ENCODE measurements at places on chromosomes 3 and 15.

DNA sequence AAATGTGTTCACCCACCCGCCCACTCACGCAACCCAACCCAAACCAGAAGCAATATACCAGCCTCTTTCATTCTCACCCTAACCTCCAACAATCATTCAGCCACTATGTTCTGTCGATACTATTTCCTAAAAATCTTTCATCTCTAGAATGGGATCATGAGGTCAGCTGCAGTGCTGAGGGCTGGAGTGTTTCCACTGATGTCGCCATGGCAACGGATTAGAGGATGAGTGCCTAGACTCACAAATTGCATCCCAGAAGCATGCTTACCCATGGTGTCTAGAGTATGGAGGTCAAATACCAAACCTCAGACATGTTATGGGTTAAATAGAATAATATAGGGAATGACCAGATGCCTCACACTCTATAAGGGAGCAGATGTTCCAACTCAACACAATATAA is 138.5 kb downstream of the GABRB3 start:
- no peak for ATAC-seq

- ATAC-seq, result no peak
These were observed 88.0 kb downstream of the EDEM1 start for GRCh38 chr3:5275529-5275928.

- no peak for ATAC-seq
These were observed 21.4 kb downstream of the CCDC191 start for GRCh38 chr3:114034787-114035545.

DNA sequence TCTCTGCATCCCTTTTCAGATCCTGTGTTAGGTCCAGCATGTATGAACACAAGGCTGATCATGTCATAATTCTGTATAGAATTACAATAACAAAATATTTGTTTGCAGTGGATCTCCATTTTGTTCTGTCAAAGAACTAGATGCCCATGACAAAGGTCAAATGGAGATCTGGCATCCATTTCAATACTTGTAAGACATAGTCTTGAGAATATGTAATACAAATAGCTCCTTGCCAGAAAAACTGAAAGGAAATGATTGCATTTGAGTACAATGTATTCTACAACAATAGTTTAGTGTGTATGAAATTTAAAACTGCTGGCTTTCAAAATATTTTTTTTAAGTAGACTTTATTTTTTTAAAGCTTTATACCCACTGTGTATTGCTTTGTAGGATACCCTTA is 101.1 kb downstream of the CMSS1 start:
- no peak for ATAC-seq

- no peak for ATAC-seq
These were observed 85.1 kb downstream of the CCK start for GRCh38 chr3:42180901-42181300.

DNA sequence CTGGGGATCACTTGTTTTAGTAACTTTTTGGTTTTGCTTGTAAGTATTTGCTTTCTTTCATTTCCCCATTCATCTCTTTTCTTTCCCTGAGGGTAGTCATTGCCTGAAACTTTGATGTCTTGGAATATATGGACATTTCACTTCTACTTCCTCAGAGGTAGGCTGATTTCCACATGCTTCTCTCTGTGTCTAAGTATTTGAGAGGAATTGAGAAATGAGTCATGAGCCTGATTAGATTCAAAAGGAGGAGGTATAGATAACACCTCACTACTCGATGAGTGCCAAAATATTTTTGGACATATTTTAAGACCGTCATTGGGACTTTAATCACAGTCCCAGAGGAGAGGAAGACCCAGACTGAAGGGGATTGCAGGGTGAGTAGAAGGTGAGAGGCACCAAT is 480.1 kb upstream of the SGO1 start:
- no peak for ATAC-seq

- ATAC-seq, result peak; percentile 63
These were observed 440 bp downstream of the PRTG start for GRCh38 chr15:55742498-55742926.

DNA sequence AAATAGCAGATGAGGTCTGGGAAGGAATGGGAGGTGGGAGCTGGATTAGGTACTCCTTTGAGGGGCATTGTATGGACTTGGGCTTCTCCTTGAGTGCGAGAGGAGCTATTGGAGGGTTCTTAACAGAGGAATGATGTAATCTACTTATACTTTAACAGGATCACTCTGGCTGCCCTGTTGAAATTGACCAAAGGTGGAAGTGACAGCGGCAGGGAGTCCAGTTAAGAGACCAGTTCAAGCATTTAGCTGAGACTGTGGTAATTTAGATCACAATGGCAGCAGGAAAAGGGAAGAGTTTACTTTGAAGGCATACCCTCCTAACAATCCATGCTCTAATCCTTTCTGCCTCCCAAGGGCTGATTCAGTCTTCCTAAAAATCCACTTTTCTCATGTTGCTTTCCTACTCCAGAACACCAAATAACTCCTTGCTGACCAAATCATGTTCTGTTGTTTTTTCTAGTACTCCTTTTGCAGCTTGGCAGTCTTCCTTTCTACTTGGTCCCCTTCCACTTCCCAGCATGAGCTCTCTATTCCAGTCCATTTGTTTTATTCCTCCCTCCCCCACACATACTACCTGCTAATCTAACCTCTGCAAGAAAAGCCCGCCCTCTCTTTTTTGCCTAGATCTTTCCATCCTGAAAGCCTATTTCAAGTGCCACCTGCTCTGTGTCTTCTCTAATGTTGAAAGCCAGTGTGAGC is 139.4 kb downstream of the NECTIN3 start:
- no peak for ATAC-seq

DNA sequence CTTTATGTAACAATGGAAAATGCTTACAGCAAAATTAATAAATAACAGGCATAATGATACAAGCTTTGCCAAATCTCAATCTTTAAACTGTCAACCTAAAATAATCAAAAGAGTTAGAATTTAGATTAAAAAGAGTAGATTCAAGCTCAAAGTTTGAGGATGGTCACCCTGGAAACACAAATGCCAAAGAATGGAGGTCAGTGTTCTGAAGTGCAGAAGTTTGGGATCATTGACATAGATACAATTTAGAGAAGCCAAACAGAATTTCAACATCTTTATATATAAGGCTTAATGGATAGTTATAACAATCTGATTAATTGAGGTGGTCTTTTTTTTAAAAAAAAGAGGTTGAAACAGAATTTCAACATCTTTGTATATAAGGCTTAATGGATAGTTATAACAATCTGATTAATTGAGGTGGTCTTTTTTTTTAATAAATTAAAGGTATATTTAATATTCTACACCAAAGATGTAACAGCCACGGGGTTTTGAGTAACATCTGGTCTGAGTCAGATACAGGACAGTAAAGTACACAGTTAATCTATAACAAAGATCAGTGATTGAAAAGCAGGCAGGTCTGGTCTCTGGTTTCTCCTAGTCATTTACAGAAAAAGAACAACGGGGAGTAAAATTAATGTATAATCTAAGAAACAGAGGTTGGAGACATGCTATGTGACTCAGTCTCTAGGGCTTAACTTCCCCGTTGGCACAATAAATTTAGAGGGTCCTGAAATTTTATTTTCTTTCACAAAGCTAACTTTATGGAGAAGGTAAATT is 490.7 kb downstream of the GBE1 start:
- ATAC-seq, result no peak

DNA sequence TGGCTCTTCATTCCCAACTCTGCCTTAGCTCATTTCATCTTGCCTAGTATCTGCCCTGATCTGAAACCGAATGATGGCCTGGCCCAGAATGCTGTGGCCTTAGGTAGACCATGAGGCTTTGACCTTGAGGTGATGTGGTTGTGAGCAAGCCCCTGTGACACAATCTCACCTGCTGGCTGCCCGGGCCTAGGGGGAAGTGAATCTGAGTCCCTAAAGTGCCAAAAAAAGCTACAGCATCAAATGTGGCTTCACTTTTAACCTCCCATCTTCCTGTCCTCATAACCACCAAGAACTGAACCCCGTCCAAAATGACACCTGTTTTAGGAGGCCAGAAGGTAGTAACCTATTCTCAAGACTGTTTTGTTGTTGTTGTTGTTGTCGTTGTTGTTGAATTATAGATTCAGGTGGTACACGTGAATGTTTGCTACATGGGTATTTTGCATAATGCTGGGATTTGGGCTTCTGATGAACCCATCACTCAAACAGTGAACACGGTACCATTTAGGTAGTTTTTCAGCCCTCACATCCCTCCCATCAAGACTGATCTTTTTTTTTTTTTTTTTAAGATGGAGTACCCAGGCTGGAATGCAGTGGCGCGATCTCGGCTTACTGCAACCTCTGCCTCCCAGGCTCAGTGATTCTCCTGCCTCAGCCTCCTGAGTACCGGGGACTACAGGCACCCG is 54.6 kb downstream of the MCCC1 start:
- no peak for ATAC-seq

DNA sequence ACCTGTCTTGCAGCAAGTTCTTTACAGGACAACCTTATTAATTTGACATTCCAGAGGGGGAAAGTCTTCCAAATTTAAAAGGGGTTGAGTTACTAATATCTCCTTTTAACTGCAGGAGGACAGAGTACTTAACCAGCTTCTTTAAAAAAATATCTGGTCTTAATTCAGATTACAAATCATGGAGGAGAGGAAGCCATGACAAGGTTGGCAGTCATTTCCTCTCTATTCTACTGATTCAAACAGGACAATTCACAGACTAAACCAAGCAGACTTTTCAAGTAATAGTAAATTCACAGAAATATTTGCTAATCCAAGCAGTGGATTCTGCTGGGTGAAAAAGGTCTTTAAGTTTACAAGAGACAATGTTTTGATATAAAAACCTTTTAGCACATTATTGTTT is 185.3 kb downstream of the CFAP20DC start:
- ATAC-seq, result no peak

DNA sequence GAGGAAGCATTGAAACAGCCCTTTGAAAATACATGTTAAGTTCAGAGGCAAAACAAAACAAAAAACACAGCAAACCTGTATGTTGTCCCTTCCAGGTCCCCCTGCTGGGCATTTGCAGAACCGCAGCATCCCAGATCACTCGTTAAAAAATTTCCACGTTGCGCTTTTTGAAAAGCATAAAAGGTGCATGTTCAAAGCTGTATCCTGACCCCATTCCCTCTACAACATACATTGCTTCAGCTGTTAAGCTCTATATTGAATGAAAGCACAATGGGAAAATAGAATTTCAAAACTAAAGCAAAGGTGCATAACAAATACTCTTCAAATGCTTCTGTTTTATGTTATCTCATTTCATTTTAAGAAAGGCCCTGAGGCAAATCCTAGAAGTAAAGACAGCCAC is 328.3 kb downstream of the THSD4 start:
- peak; percentile 41 for ATAC-seq

DNA sequence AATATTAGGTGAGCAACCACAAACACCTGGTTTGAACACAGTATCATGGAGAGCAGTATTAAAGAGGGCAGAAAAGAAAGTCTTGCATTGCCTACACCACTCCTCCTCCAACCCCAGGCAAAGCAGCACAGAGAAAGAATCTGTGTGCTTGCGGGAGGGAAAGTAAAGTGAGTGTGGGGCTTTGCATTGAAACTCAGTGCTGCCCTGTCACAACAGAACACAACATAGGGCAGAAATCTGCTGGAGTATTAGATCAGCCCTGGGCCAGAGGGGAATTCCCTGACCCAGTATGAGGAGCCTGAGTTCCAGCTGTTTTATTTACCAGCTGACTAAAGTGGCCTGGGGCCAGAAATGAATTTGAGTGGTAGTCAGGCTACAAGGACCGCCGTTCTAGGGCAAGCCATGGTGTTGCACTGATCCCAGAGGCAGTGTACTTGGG is 75.5 kb downstream of the SPATA16 start:
- ATAC-seq, result no peak

- ATAC-seq, result peak; percentile 84
These were observed 71.8 kb downstream of the TMEM44 start for GRCh38 chr3:194561306-194561974.

DNA sequence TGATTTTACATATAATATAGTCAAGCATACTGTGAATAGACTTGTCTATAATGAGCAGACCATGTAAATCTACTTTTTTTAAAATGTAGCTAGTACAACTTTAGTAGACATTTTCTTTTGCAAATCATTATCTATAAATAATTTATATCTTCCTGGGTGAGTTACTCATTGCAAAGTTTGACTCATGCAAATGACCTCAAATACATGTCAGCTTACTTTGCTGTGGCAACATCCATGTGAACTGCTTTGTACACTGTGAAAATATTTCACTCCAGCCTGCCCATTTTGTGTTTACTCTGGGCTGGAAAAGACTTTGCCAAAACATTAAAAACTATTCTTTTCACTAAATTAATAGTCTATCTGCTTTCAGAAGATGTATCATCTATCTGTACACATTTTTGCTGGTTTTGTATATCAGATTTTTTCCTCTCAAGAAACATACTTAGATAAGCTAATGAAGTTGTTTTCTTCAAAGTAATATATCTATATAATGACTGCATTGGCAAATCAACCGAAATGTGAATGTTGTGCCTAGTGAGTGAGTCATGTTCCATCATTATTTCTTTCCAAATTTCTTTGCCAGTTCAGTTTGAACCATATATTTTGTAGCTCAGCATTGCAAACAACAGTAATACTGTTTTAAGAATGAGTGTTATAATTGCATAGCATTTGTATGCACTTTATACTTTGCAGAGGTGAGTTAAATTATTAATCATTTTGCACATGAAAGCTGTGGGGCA is 26.5 kb downstream of the IGSF10 start:
- peak; percentile 88 for ATAC-seq

DNA sequence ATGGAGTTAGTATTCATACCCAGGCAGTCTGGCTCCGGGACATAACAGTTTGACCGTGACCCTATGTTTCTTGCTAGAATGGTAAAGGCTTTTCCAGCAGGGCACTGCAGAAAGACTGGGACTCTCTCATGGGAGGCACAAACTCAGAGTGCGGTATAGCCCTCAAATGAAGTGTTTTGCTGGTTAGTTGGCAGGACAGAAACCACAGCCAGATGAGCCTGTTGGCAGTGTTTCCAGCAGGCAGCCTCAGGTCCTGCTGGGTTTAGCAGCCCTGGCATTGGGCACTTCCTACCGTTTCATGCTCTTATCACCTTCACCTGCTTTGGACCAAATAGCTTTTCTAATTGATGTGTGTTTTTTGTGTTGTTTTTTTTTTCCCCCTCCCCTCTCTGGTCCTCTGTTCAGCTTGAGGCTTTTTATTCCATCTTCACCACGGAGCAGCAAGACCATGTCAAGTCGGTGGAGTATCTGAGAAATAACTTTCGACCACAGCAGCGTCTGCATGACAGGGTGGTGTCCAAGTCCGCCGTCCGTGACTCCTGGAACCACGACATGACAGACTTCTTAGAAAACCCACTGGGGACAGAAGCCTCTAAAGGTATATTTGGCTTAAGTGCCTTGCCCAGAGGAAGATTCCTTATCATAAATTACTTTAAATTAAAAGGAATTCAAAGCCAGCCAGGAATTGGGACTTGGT is 205.6 kb downstream of the FEZF2 start:
- ATAC-seq, result peak; percentile 85

GRCh38 chr3:168087539-168087938 is 8.2 kb downstream of the GOLIM4 start:
- no peak for ATAC-seq

DNA sequence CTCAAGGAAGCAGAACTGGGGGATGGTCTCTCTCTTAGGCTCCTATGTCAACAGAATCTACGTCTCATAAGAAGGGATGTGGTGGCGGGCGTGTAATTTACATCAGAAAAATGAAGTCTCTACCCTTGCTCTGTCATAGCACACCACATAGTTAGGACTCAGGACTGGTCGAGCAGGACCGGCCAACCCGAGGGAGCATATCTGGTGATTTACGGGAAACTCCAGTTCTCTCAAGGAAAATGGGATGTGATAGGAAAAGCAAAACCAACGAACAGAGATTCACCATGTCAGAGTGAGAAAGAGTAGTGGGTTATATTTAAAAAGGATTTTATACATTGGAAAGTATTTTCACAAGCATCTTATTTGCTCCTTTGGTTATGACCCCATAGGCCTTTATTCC is 54.7 kb downstream of the IGF2BP2 start:
- ATAC-seq, result no peak
